ENCODE measurements at places on chromosomes 1 and 21.
A peak's percentile ranks its signal among the peaks of the same experiment; 100 is the strongest.

DNA sequence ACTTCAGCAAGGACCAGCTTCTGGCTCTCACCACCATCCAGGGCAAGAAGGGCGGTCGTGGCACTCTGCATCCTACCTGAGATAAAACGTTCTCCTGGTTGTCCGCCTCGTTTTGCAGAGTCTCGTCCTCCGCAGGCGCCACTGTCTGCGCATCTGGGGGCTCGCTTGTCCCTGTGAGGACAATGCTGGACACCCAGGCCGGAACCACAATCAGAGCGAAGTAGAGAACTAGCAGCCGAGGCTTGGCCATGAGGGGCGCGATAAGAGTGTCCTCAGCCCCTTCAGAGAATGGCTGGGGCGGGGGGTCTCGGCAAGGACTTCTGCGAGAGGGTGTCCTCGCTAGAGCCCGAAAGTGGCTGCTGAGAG is 505 bp downstream of the OLFML2B start:
- DNase-seq = no peak

- DNase-seq = no peak
Observed at GRCh38 chr1:9028921-9029705, 2.9 kb upstream of the SLC2A7 start.

GRCh38 chr1:3651026-3651929 is 1.0 kb upstream of the TP73 start:
- DNase-seq = no peak

GRCh38 chr1:59007820-59008598 is 224.2 kb upstream of the JUN start:
- DNase-seq = peak; percentile 85

- DNase-seq = no peak
Observed at GRCh38 chr21:28442624-28443023, 550.1 kb downstream of the LTN1 start.

DNA sequence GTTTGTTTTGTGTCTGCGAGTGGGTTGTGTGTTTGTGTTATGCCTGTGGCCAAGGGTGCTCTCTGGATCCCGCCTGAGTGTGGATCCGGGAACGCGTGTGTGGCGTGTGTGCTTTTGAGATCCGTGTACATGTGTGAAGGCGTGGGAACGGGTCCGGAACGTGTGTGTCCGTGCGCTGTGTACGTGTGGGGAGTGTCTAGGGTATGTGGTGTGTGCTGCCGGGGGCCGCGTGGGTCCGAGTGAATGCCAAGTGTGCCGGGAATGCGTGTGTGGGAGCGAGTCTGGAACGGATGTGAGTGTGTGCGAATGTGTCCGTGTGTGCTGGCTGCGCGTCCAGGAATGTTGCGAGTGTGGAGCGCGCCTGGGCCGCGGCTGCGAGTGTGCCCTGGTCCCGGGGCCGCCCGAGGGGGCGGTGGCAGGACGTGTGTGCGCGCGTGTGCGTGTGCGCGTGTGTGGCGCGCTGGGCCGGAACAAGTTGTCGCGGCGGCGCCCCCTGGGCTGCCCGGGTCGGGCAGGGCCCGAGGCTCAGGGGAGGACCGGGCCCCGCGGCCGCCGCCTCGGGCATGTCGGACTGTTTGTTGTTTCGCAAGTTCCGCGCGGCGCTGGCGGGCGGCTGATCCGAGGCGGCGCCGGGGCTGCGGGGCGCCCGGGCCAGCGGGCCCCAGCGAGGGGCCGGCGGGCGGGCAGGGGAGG is 953 bp downstream of the PTPRU start:
- no peak for DNase-seq

GRCh38 chr1:83769594-83770318 is 229.2 kb downstream of the TTLL7 start:
- DNase-seq = no peak

- no peak for DNase-seq
Observed at GRCh38 chr1:109787211-109787844, 23.6 kb upstream of the EPS8L3 start.

DNA sequence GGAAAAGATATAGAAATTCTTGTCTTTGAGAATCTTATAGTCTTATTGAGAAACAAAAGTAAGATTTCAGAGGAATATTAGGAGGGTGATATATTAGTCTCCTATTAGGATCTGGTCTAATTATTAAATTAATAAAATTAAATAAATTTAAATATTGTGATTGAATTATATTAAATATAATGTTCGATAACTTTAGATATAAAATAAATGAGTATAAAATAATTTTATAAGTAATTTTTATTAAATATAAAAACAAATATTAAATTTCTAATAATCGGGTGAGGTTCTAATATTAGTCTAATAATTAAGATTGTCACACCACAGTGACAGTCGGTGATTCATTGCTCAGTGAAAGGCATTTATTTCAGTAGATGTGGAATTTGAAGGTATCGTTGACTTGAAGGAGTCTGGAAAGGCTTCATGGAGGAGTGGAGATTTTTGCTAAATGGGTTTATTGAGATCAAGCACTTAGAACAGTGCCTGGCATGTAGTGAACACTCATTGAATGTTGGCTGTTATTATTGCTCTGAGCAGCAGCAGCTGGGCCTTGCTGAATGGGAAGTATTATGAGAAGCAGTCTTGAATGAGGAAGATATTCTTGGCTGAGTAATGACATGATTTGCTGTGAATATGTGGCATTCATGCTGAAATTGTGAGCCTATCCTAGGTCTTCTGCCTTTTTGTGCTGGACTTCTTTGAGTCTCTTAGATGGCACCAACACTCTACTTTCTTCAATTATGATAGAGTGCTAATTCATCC is 74.6 kb downstream of the USP25 start:
- DNase-seq = peak; percentile 24

DNA sequence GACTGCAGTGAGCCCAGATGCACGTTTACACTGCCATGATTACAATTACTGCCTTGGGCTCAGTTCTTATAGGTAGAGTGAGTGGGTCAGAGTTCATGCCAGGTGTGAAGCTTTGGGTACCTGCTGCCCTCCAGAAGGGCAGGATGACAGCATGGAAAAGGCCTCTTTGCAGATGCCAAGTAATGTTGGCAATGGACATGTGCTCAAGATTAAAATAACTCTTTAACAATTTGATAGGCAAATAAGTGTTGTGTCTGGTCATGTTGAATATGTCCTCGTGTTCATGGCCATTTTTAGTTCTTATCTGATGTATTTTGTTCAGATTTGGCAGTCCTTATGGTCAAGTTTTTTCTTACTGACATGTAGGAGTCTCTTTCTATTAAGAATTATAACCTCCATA is 34.8 kb downstream of the S100B start:
- DNase-seq = no peak

GRCh38 chr1:155968670-155969069 is 9.7 kb downstream of the ARHGEF2 start:
- DNase-seq = no peak

GRCh38 chr1:38489844-38490270 is 369.7 kb downstream of the RRAGC start:
- DNase-seq = no peak

DNA sequence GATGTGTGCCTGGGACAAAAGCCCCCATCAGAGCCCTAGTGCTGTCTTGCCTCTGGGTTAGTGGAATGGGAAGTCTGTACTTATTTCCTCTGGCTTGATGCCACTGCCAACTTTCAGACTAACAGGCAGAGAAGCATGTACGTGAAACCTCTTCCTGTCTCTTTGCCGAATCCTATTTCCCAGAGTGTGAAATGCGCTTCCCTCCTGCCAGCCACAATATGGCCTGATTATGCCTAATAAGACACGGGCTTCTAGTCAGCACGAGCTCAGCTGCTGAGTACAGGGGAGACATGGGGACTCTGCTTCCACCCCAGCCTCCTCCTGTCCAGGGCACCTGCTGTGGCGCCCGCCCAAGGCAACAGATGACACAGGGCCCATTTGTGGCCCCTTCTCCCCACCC is 111.4 kb downstream of the KCND3 start:
- DNase-seq = no peak

DNA sequence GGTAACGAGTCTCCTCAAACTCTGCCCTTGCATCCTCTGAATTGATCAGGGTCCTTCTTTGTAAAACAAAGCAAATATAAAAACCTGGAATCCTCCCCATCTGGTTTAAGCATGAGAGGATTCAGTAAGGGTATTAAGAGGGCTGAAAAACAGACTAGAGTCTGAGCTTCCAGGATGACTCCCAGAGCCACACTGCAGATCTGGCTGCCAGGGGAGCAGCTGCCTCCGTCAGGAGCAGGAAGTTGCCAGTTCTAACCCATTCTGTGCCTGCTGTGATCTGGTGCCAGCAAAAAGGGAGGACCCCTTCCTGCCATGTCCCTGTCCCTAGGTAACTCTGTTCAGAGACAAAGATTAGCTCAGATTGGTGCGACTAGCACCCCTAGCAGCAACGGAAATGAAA is 27.5 kb downstream of the SERTAD4 start:
- DNase-seq = no peak

DNA sequence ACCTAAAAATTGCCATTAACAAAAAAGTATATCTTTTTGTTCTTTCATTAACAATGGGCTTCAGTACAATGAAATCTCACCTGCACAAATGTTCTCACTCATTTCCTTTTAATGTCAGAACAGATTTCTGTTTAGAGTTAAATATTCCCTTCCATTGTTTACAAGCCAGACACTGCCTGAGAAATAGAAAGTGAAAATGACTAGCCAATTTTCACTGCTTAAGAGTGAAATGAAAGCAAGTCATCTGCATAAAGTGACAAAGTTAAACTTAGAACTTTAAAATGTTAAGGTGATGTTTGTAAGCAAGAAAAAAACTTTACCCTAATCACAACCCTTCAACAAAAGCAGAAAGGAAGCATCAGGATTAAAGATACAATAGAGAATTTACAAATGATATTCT is 27.5 kb downstream of the COA6 start:
- peak; percentile 10 for DNase-seq

GRCh38 chr1:56223968-56224367 is 355.4 kb downstream of the PLPP3 start:
- DNase-seq = no peak

DNA sequence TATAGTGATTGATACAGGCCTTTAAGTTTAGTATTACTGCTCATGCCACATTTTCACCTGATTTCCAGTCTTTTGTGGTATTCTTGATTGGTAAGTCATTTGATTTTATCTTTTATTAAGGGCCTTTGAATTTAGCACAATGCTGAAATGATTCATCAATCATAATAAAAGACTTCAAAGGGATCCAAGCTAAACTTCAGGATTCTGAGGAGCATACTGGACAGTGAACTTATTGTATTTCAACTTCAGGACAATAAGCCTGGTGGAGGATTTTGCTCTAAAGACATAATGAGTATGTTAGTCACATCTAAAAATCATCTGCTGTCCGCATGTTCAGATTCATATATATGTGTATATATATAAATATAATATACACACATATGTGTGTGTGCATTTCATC is 233.3 kb downstream of the SETD4 start:
- no peak for DNase-seq

DNA sequence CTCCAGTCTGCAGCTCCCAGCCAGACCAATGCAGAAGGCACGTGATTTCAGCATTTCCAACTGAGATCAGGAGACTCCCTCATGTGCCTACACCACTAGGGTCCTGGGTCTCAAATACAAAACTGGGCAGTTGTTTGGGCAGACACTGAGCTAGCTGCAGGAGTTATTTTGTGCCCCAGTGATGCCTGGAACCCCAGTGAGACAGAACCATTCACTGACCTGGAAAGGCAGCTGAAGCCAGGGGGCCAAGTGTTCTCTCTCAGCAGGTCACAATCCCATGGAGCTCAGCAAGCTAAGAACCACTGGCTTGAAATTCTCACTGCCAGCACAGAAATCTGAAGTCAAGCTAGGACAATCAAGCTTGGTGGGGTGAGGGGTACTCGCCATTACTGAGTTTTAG is 111.7 kb upstream of the TNFSF4 start:
- DNase-seq = no peak

DNA sequence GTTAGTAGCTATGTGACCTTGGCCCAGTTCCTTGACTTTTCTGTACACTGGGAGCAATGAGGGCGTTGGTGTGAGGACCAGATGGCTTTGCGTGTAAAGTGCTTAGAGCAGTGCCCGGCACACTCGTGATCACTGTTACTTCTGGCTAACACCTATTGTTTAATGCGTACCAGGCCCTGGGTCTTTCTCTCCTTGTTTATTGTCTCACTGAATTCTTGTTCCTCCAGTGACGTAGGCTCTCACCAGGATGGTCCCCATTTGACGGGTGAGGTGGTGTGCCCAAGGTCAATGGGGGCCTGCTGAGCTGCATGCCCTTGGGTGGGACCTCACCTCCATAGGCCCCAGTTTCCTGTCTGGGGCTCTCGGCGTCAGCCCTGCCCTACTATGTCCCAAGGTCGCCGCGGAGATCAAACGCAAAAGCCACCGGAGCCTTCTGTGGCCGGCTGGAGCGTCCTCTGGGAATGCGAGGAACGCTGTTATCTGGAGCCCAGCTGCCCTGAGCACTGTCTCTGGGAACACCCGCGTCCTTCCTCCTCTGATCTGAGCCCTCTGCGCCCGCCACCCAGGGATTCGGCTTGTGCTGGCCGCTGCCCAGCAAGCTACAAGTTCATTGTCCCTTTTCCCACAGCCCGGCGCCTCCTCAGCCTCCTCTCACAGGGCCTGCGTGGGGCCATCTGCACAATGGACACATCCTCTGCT is 28.9 kb downstream of the ALPL start:
- no peak for DNase-seq

DNA sequence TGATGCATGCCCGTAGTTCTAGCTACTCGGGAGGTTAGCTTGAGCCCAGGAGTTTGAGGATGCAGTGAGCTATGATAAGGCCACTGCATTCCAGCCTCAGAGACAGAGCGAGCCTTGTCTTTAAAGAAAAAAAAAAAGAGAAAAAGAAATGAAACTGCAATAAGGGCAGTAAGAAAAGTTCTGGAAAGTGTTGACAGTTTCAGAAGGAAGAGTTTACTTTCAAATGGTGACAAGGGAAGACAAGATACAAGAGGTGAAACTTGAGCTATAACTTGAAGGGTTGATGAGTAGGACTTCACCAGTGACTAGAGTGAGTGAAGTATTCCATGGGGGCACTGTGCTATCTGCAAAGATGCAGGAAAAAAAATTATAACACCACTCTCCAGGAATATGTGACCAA is 125.0 kb downstream of the AKT3 start:
- no peak for DNase-seq

All from inflammatory macrophage treated with lipopolysaccharide for 1 hour (primary cell).